Thymus (tissue), 14 donors: ENCODE measurements at places on chromosomes 13 and 19.

DNA sequence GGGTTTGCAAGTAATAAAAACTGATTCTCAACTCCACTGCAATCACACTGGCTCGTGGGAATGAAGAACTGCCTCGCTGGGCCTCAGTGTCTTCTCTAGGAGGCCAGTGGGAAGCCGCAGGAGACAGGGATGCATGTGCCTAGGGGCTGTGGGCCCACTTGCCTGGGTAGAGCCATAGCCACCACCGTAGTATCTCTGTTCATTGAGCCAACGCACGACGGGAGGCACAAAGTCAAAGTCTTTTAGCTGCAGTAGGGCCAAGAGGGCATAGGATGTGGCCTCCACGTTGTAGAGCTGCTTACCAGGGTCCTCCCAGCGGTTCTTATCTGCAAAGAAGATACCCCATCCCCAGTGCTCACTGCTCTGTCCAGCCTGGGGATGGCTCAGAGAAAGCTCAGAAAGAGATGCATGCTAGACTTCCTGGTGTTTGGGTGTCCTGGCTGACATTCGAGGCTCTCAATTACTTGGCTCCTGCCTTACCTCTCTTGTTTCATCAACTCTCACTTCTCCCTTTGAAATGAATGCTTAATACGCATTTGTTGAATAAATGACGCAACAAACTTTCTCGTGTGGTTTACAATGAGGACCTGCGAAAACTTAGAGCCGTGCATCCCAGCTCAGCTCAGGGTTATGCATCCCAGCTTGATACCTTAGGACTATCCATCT is 16.1 kb upstream of the TNFSF14 start:
- DNase-seq = no peak

GRCh38 chr13:45402641-45403040 is 15.5 kb downstream of the SLC25A30 start:
- no peak for DNase-seq

GRCh38 chr19:46296722-46297461 is at the start of gene HIF3A:
Gene HIF3A, plus strand, starts transcription at chr19:46297042. Its CDS starts 35 bp downstream, at chr19:46297077.
- no peak for DNase-seq

- DNase-seq = no peak
Observed at GRCh38 chr19:56144376-56144775, 3.3 kb downstream of the ZNF444 start.

GRCh38 chr13:78032132-78032531 is 113.5 kb upstream of the EDNRB start:
- no peak for DNase-seq

GRCh38 chr19:43457809-43458208 is 7.6 kb downstream of the LYPD3 start:
- no peak for DNase-seq

- no peak for DNase-seq
Observed at GRCh38 chr13:51275101-51275500, 52.9 kb downstream of the FAM124A start.

DNA sequence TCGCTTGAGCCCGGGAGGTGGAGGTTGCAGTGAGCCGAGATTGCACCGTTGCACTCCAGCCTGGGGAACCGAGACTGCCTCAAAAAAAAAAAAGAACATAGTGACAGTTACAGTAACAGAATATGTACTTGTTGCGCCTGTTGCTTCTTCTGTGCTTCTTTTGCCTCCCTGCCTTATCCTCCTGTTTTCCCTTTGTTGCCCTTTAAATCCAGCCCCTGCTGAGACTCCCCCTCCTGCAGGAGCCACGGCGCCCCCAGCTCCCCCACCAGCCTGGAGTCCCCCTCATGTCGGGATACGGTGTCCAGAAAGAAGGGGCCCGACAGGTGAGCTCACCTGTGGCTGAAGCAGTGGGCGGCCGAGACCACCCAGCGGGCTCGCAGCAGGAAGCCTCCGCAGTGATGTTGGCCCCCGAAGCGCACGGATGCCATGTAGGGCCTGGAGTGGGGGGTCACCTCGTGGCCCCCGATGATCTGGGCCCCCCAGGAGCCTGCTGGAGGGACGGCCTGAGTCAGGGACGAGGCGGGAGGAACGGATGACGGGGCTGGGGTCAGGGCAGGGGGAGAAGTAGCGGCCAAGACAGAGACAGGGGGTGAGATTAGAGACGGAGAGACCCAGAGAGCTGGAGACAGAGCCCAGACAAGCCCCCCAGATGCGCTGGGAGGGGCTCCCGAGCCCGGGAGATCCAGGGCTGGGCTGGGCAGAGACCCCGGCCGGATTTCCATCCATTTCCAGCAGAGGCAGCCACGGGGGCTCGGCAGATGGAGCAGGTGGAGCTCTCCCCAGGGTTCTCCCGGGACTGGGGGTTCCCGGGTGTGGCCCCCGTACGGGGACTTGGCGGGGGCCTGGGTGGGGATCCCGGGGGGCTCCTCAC is 536 bp downstream of the PRSS57 start:
- DNase-seq = no peak

DNA sequence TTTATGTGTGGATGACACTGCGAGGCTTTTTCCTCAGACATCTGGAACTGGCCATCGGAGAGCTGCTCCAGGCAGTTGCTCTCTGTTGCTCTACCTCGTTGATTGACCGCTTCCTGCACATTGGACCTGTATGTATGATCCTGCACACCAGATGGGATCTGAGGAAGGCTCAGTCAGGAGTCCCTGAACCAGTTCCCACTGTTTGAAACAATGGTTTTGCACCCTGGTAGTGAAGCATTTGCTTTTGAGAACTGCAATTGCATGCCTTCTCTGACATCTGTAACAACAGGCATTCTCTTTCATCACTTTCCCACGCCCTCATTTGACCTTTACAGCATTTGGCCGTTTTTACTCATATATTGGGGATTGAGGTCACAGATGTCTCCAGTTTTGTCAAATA is 61.1 kb upstream of the NPAS1 start:
- no peak for DNase-seq

- no peak for DNase-seq
Observed at GRCh38 chr13:26855921-26856320, 95.3 kb upstream of the GPR12 start.
